Activated naive CD8-positive, alpha-beta T cell treated with anti-CD3 and anti-CD28 coated beads, Interleukin-2, amount 50 U/mL, for 16 hours (primary cell): ENCODE measurements at places on chromosomes 7 and 10.

DNA sequence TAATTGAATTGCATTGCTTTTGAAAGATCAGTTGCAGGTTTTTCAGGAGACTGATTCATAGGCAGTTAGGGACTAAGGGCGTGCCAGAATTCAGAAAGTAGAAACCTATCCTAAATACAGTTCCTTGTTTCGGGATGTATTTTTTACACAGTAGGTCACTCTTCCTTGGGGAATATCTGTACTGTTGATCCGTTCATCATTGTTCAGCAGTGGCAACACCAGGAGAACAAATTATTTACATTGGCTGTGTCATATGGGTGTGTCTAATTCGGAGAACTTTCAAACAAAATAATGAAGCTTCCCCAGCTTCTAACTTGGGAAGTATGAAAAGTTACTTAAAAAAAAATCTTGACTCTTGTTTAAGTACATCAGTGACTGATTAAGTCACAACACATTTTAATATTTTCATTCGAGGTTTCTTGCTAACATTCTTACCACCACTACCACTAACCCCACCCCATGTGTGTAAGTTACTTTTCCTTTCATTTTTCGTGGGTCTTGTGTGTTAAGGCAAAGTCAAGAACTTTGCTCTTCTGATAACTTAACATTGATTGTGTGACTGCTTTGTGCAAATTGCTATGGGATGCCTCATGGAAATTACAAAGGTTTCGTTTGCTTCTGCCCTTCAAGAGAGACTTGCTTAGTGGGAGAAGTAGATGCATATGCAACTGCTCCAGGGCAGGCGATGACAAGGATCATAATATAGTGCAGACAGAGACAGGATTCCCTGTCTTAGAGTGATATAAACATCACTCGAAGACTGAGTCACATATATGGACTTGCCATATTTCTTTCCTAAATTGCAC, 43.8 kb upstream of the RPA3 start:
- DNase-seq, result no peak

GRCh38 chr10:129938460-129938859, 25.6 kb downstream of the EBF3 start:
- DNase-seq, result no peak

DNA sequence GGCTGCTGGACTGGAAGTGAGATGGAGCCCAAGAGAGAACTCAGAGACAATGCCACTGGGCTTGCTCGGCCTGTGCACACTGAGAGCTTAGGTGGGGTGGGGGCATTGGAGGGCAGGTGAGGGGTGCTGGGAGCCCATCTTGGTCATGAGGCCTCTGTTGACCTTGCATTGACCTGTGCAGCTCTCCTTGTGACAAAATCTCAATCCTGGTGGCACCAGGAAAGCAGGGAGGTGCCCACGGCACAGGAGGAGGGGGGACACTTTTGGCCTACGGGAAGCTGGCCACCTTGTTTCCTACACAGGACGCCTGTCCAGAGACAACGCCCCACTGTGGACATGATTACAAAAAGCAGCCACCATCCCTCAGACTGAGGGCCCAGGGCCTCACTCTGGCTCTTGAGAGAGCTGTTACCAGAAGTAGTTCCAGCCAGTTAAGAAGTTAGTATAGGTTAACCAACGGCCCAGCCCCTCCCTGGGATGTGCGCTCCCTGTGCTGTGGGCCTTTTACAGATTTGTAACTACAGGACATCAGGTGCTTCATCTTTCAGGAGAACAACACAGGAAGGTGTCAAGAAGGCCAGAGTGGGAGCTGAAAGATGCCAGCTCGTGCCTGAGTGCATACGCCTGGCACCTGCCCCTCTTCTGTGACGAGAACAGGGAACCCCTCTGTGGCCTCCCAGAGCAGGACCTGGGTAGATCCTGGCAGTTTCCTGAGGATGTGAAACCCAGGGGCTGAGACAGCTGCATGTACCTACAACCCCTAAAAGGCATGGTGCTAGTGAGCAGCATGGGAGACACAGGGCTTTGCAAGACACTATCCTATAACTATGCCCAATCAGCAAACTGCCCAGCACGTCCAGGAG, 10.3 kb downstream of the PKD1L1 start:
- no peak for DNase-seq

- no peak for DNase-seq
Observed at GRCh38 chr10:132272231-132272971, 35.3 kb downstream of the STK32C start.

DNA sequence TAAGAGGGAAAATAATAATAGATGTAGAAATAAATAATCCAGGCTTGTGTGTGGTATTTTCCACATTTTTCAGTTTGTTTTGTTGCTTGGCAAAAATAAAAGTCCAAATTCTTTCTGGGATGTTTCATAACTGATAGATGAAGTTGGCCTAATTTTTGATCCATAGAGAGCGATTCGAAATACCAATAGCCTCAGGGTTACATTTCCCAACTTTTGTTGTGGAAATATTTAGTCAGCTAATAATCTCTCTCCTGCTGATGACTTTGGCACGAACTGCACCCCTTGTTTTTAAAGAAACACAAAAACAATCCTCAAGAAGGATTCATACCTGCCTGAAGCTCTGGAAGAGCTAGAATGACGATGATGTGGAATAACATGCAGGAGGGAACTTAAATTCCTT, 483.2 kb downstream of the ADRA2A start:
- DNase-seq, result no peak

DNA sequence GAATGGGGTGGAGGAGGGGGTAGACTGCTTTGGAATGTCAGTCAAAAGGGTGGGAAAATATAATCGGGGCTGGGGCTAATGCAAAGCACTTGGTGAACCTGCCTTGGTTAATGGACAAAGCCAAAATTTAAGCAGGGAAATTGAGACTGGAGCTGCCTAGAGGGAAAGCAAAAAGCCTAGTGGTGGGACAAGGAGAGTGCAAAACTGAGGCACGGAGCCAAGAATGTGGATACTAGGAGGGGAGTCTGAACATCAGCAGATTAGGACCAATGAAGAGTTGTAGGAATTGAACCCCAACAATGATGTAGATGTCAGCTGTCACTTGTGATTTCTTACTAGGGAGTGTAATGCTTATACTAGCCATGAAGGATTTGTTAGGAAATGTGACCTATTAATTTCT, 195.9 kb downstream of the MDFIC start:
- no peak for DNase-seq

DNA sequence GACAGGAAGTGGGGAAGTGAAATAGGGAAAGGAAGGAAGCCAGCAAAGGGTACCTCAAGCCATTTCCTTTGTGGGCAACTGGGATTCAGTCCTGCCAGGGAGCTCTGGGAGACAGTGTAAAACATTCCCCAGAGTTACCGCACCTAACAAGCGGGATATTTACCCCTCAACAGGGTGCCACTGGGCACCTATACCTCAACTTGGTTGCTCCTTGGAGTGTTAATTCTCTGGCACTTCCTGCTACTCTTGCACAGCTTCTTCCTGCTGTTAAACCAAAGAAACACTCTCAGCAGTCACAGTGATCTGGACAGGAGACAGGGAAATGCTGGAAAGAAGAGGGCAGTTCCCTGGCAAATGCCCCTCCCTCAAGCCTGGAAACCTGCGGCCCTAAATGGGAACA, 151.3 kb downstream of the REEP3 start:
- no peak for DNase-seq

DNA sequence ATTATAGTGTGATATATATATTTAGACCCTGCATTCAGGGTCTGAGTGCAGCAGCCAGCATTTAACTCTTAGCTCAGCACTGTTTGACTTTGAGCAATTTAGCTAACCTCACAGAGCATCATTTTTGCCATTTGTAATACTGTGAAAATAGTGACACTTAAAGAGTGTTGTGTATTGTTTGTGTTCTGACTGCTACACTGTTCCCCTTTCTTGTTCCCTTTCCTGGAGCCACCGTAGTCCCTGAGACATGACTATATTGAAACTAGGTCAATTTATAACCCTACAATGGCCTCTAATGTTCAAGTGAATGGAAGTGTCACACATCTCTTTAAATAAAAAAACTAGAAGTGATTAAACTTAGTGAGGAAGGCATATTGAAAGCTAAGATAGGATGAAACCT, 20.3 kb upstream of the CD36 start:
- no peak for DNase-seq

- DNase-seq, result no peak
Observed at GRCh38 chr7:130288829-130289228, 4.1 kb upstream of the CPA4 start.

DNA sequence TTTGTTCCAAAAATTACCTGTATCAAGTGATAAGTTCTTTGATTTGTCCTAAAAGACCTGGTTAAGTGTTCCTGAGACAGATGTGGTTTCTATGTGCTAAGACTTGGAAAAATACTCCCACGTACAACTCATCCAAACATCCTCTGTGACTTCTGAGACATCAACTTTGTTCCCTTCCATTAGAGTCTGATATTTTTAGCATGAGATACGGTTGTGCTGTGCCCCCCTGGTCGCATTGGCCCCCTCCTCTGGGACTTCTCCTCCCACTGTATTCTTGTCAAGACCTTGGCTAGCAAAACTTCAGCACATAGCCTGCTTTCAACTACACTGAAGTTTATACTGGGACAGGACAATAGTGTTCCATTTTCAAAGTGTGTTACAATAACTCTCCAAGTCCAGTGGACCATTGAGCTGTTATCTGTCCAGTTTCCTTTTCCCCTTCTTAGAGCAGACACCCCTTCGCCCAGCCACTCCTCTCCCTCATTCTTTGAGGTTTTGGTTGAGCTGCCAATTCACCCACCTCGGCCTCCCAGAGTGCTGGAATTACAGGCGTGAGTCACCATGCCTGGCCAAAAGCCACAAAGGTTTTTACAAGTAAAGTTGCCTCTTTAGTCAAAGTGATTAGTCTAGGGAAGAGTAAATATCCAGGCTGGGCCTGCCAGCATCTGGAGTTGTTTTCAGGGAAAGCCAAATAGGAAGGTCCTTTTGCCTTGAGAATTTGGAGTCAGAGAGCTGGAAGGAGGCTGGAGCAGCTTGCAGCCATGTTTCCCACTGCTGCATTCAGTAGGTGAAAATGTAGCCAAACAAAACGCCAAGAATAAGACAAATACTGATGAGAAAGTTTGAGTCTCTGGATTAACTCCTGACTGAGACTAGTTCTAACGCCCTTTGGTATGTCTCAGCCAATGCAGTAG, 17.8 kb upstream of the PDLIM1 start:
- DNase-seq, result no peak

DNA sequence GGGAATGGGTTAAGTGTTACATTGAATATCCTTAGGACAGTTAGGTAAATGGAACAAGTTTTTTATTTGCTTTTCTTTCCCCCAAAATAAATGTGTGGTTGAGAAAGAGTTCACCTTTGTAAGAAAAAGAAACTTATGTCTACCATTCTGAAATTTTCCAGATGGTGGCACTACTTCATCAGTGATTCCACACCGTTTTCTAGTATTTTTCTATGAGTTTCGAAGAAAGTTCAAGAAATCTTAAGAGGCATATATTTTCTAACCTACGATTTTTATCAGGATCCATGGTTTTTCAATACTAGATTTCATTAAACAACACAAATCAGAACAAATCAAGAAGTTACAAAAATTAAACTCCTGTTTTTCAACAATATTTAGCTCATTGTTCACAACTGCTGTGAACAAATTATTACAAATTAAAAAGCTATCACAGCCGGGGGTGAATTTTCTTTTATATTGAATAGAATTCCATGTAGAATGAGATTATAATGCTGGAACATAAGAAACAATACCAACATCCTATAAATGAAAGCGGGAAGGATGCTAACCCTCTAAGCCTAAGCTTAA, 163.1 kb upstream of the NPVF start:
- DNase-seq, result no peak

DNA sequence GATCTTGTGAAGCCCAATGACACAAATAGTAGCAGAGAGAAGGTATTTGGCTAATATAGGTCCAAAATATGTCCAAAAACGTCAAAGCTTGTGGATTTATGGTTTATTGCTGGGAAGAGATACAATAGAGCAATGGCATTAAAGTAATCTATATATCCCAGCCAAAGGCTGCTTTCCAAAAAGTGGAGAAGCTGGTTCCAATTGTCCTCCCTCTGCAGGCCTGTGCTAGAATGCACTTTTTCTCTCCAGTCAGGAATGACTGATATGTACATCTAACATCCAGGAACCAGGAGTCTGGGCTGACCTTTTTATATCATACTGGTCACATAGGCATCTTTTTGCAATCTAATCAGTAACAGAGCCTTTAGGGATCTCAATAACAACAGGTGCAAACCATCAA, 167.1 kb upstream of the FAM3C start:
- DNase-seq, result no peak

DNA sequence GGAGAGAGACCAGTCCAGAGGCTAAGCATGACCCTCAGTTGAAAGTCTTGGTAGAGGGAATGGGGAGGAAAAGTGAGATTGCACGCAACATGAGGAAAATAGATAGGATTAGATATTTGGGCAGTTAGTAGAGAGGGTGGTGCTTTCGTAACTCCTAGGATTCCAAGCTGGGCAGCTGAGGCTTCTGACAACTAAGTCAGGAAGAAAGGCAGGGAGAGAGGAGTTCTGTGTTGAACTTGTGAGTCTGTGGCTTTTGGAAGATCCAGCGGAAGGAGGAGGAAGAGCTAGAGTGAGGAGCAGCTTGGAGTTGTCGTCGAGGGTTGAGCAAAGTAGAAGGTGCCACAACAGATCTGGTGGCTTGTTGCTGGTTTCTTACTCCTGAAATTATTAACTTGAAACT, 21.8 kb downstream of the CUL1 start:
- no peak for DNase-seq

GRCh38 chr7:13979671-13980435, 9.6 kb downstream of the ETV1 start:
- DNase-seq, result no peak

DNA sequence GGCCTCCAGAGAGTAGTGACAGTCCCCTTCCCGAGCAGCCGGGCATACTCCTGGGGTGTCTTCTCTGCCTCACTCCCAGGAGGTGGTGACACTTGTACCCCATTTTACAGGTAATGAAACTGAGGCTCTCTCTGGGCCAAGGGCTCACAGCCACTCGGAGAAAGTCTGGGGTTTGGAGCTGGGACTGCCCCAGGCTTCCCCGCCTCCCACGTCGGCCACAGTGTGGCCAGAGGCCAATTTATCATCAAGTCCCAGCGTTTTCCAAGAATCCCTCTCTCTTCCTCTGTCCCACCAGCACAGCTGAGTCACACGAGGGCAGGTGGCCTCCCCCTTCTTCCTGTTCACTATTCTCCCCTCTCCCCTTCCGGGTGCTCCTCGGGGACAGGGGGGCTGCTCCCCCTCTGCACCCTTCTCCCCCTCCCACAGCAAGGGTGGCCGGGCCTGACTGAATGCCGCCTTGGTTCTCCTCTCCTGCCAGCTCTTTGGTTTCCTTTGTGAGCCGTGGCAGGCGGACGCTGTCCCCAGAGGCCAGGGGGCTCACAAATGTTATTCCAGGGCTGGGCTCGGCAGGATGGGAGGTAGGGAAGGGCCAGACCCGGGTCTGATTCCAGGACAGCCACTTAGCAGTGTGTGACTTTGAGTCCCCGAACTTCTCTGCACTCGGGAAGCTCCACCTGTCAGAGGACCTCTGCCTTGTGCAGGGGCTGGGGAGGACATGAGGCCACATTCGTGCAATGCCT, 17.7 kb downstream of the CLIP2 start:
- no peak for DNase-seq
